ENCODE measurements at places on chromosomes 12 and 14.

DNA sequence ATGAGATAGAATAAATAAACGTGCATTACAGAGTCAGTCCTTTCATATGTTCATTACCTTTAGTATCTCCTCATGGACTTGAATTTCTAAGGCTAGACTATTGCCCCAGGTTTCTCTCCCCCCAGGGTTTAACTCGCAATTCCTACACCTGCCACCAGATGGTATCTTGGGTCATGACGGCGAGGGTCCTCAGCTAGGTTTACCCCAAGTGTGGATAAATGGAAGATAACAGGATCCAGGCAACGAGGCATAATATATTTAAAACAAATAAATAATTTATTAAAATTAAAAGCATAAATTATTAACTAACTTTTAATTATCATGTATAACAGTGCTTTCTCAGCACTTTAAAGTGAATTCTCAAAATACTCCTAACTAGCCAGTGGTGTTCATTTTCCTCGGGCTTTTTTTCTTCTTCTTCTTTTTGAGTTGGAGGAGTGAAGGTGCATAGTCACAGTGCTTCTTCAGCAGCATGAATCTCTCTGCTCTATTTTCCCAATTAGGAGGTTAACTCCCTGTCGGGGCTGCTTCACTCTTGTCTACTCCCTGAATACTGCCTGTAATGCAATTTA, 243.5 kb upstream of the CAND1 start:
- peak; percentile 54 for DNase-seq

DNA sequence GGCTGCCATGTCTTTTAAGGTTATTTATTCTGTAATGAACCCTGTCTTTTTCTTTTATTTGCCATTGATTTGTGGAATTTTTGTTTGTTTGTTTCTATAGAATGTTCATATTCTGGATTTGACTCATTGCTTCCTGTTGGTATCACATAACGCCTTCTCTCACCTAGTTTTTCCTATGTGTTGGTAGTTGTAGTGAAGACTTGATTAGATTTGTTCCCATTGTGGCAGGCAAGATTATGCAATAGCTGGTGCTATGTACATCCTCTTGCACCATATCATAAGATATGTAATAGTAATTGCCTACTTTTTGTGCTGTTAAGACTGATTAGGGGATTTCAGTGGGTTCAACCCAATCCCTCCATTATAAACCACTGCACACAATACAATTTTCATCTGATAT, 3.9 kb upstream of the KRT6B start:
- no peak for DNase-seq

DNA sequence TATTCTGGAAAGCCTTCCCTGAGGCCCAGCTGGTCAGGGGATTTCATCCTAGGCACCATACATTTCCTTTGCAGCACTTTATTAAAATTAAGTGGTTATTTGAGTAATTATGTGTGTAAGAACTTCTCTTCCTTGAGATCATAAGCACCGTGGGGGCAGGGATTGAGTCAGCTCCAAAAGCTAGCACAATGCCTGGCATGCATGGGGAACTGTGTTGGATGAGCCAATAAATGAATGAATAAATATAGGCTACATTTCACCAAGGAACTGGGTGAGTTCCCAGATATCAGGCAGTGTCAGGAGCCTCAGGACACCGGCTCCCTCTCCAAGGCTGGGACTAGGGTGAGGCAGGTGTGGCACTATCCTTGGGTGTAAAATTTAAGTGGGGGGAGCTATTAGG, 82.8 kb upstream of the FBXO21 start:
- no peak for DNase-seq

DNA sequence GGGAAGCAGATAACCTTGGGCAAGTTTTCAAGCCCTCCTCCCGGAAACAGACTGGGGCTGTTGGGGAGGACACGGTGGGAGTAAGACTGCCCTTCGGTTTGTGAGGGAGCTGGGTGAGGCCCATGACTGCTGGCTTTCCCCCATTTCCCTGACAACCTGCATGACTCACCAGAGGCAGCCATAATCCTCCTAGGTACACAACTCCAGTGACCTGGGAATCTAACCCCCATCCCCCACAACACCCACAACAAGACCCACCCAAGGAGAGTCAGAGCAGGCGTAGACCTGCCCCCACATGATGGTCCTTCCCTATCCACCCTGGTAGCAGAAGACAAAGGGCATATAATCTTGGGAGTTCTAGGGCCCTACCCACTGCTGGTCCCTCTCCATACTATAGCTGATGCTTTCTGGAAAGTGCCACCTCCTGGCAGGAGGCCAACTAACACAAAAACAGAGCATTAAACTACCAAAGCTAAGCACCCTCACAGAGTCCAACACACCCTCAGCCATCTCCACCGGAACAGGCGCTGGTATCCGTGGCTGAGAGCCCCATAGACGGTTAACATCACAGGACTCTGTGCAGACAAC, 14.8 kb downstream of the DDX24 start:
- no peak for DNase-seq

DNA sequence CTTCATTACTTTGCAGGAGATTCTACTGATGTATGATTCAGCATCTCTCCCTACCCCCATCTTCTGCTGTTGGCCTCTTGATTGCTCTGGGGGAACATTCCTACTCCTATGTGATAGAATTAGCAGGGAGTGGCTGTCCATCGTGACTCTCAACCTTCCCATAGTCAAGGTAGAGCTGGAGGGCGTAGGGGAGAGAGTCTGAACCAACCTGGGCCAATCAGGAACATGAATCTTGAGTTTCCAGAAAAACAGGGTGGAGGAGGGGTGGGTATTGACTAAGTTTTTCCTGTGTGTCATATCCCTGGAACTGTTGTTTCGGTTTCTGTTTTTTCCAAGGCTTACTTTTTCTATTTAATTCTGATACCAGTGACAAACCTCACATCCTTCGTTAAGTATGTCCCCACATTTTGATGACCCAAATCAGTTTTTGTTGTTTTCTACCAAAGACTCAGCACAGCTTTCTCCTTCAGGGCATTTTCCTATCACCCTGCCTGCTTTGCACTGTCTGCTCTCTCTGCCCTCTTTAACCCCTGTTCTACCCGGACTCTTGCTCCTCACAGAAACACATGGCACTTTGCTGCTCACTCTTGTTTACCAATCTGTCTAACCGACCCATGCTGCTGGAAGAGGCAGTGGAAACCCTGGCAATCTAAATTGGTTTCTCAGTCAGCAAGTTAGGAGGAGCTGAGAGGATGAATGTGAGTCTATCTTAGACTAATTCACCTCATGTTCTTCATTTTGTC, 1428.3 kb downstream of the AACS start:
- DNase-seq, result no peak

GRCh38 chr12:131683266-131684014, 27.4 kb upstream of the SFSWAP start:
- no peak for DNase-seq

- DNase-seq, result no peak
Measured at GRCh38 chr14:22929961-22930364, 787 bp upstream of the PRMT5 start.

DNA sequence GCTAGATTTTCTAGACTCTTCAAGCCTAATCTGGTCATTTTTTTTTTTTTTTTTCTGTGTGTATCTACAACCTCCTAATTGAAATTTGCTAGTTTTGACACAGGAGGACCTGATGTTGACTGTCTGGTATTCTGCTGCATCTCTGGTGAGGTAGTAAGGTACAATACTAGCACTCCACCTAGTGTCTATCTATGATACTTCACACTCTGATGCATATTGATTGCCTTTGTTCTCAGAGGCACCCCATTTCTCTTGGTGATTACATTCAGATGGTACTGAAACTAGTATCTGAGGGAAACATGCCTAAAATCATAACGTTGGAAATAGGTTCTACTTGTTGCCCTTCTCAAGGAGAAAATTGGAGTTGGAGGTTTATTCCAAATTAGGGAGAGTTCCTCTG, 930.5 kb upstream of the NOVA1 start:
- peak; percentile 60 for DNase-seq

DNA sequence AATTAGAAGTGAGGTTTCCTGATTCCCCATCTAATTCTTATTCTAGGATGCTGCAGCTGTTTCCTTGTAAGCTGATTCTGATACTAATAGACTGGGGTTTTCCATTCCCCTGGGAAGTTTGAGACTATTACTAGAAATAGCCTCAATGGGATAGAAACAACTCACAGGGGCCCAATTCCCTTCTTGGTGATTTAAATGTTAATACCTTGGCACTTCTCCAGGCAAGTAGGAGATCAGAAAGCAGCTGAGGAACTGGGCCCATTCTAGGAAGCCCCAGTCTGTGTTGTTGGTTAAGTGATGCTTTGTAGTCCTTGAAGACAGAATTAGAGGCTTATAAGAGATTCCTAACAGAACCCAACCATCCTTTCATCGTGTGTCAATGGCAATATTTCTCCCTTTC, 407.0 kb upstream of the SEL1L start:
- DNase-seq, result no peak

DNA sequence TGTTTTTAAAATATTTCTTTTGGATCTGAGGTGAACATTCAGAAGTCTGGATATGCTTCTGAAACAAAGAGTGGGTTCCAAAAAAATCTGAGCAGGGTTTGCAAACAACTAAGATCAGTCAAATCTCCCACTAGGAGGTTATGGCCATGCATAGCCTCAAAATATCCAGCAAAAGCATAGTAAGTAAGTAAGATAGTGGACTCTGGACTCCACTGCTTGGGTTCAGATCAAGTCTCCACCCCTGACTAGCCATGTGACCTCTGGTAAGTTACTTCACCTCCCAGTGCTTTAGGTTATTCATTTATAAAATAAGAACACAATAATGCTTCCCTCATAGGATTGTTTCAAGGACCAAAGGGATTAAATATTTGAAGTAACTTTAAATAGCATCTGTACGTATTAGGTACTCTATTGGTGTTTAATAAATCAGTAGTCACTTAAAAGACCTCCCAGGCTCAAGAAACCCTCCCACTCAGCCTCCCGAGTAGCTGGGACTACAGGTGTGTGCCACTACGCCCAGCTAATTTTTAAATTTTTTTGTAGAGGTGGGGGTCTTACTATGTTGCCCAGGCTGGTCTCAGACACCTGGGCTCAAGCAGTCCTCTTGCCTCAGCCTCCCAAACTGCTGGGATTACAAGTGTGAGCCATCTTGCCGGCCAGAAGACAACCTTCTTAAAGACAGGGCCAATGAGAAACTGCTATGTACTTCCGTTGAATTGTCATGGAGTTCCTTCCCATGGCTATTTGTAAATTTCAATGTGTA, 95.7 kb upstream of the SOX5 start:
- no peak for DNase-seq

- no peak for DNase-seq
Measured at GRCh38 chr12:114888448-114888847, 204.5 kb upstream of the TBX3 start.

DNA sequence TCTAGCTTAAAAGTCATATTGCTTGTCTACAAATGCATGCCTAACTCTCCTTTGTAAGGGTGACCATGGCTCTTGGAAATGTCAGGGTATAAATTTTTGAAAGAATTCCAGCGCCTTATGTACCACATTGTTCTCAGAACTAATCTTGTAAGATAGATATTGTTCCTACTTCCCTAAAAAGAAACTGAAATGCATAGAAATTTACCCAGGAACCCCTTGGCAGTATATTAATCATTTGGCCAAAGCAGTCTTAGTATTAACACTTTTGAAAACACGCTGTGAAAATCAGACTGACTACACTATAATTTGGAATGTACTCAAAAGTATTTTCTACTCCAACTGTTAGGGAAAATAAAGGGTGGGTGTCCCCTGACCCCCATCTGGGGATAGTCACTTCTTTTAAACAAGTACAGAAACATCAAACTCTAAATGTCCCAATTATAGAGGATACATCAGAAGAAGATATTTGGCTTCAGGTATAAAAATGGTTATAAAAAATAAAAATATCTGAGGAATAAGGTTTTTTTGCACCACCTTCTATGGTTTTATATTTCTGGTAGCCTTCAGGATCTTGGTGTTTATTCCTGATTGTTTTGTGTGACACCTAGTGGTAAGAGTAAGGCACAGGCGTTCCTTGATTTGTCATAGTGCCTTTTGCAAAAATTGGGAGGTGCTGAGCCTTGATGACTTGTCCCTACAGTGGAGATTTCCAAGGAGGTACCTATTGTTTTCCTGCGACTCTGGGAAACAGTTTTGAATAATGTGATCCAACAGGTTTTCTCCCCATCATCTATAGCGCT, 2.2 kb upstream of the NFKBIA start:
- DNase-seq, result peak; percentile 60

DNA sequence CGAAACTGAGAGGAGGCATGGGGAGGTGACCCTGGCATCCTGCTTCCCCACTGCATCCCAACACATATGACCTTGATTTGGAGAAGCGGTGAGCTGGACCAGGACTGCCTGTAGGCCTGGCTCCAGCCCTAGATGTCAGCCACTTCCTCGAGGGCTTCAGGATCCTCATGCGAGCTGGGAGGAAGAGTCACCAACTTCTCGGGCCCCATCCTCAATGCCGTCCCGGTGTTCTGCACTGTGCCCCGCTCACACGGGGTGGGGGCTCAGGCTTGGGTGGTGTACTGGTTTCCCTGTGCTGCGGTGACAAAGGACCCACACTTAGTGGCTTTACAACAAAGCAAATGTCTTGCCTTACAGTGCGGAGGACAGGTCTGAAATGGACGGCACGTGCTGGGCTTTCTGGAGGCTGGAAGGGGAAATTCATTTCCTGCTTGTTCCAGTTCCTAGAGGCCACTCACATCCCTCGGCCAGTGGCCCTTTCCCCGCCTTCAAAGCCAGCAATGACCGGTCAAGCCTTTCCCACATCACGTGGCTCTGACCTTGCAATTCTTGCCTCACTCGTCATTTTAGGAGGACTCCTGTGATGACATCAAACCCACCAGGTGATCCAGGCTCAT, 298.1 kb upstream of the RTL1 start:
- no peak for DNase-seq

DNA sequence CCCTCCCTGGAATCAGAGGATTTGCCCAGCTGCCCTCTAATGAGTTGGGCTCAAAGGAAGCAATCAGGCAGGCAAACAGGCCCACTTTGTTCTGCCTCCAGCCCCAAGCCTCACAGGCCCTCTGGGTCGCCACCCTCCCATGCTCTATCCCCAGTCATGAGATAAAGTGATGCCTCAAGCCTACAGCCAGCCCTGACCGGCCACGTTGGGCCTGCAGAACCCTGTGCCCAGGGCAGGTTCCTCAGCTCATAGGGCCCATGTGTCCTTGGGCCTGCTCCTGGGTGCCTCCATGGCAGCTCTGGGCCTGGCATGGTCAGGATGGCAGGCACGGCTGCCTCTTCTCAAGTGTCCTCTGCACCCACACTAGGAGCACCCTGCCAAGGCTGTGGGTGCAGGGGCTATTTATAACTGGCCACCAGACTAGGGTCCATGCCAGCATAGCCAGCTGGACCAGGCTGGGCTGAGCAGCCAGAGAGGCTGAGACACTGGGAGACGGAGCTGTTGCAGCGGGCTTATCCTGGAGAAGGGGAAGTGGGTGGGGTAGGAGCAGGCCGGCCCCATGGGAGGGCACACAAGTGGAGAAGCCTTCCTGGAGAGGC, 20.2 kb downstream of the HDAC7 start:
- no peak for DNase-seq

DNA sequence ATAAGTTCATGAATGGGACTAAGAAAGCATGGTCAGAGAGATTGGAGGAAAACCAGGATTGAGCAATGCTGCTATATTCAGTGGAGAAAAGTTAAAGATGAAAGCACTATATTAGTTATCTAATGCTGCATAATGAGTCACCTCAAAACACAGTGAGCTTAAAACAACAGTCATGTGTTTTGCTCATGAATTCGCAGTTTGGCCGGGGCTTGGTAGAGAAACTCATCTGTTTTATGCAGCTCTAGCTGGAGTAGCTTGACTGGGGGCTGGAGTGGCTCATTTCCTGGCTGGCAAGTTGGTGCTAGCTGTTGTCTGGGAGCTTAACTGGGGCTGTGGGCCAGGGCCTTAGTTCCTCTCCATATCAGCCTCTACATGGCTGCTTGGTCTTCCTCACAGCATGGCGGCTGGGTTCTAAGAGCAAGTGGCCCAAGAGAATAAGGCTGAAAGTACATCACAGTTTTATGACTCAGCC, 90.1 kb downstream of the ADCK1 start:
- DNase-seq, result no peak
